ENCODE measurements at places on chromosomes 16 and 17.

GRCh38 chr17:60139438-60140285, 10.1 kb upstream of the CA4 start:
- DNase-seq, result peak; percentile 26

- no peak for DNase-seq
Observed at GRCh38 chr17:76997981-76998531, 129.9 kb downstream of the MGAT5B start.

DNA sequence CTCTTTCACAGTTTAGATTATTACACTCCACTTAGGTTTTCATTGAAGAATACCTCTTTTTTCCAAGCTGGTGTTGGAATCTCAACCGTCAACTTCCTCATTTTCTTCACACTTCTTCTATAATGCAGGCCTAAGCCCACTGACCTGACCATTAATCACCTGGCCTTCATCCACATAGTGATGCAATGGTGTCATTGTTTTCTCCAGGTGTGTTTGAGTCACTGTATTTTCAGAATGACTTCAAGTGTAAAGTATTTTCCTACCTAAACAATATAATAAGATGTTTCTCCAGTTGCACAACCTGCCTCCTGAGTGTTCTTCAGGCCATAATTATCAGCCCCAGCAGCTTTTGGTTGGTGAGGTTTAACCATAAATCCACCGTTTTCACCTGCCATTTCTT, 1675.1 kb downstream of the TP53TG3F start:
- no peak for DNase-seq

- DNase-seq, result no peak
Observed at GRCh38 chr16:87108941-87109340, 208.3 kb downstream of the C16orf95 start.

DNA sequence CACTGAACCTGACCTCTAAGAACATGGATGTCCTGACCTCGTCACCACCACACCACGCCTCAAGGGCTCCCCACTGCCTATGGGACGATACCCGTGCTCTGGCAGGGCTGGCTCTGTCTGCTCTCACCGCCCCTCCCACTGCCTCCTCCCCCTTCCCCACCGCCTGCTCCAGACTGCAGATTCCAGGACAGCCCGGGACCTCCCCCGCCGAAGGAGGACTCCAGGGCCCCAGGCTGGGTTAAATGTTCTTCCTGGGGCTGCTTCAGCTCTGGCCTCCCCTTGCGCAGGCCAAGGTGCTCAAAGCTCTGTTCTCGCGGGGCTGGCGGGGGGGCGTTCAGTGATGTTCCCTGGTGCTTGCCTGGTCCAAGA, 3.1 kb downstream of the NPW start:
- DNase-seq, result no peak

DNA sequence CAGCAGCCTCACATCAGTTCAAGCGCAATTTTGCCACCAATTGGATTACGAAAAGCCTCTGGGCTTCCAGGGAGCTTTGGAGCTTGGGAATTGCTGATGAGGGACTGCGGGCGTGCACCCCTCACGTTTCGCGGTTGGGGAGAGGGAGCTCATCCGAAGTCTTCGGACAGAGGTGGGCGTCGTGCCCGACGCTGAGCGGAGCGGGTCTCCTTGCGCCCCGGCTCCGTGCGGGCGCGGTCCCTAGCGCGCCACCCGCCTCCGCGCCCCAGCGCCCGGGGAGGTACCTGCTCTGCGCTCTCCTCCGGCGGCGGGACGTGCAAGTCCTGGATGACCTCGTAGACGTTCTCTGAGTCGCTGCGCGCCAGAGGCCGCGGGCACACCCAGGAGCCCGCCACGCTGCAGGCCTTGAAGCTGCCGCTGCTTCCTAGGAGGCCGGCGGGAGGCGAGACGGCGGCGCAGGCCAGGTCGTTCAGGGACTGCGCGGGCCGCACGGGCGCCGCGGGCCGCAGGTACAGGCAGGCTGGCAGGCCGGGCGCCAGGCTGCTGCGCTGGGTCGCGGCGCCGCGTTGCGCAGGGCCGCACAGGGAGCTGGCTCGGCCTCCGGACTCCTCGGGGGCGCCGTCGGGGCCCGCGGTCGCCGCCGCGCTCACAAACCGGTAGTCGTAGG, 3.2 kb downstream of the ARHGAP27 start:
- DNase-seq, result no peak

DNA sequence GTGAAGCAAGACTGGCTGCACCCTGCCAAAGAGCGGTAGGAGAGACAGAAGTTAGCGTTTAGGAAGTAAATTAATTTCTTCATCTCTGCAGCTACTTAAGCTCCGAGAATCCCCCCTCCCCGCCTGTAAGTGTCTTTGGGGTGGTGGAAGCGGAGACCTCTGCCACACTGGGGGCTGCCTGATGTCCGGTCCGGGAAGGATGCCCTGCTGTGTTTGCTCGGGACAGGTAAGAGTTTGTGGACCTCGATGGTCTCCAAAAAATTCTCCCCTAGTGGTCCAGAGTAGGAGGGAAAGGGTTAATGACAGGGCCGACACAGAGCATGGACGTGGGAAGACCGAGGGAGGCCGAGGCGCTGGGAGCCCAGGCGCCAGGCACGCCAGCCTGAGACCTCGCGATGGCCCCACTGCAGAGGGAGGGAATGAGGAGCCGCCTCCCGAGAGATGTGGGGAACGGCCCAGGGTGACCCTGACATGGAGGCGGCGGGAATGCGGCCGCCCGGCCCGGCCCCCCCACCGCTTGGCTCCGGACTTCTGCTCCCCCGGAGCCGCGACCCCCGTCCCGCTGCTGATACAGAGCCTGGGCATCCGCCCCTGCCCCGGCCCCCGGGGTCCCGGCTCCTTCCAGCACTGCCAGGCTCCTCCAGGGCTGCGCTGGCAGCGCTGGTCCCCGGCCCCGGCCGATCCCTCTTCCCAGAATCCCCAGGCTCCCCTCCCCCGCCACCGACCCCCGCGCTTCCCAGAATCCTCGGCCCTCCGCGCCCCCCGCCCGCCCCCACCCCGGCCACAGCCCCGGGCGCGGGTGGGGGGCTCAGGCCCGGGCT, 680 bp downstream of the ZNF629 start:
- no peak for DNase-seq

DNA sequence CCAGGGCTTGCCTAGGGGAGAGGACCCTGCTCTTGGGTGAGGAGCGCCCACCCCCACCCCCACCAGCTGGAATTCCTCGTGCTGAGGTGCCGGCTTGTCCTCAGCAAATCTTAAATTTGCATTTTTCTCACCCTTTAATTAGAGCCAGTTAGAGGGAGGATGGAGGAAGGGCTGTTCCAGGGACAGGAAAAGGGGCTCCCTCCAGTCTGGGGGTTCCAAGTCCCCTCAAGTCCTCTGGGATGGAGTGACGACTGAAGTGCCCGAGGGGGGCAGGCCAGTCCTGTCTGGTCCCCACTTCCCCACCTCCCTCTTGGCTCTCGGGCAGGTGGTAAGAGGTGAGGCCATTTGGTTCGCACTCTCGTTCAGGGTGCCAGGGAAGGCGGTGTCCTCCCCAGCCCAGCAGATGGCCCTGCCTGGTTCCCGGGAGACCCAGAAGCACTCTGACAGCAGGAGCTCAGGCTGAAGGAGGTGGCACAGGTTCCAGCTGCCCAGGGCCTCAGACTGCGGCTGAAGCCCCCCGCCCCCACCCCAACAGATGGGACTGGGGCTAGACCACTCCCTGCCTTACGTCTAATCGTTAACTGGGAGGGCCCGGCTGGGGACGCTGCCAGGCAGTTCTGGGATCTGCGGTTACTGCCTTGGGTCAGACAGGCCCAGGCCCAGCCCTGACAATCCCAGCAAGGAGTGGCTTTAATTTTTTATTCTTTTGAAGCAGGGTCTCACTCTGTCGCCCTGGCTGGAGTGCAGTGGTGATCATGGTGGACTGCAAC, 2.2 kb downstream of the RAB26 start:
- peak; percentile 23 for DNase-seq

GRCh38 chr16:89949756-89950155, 1.2 kb downstream of the DEF8 start:
- DNase-seq, result no peak

DNA sequence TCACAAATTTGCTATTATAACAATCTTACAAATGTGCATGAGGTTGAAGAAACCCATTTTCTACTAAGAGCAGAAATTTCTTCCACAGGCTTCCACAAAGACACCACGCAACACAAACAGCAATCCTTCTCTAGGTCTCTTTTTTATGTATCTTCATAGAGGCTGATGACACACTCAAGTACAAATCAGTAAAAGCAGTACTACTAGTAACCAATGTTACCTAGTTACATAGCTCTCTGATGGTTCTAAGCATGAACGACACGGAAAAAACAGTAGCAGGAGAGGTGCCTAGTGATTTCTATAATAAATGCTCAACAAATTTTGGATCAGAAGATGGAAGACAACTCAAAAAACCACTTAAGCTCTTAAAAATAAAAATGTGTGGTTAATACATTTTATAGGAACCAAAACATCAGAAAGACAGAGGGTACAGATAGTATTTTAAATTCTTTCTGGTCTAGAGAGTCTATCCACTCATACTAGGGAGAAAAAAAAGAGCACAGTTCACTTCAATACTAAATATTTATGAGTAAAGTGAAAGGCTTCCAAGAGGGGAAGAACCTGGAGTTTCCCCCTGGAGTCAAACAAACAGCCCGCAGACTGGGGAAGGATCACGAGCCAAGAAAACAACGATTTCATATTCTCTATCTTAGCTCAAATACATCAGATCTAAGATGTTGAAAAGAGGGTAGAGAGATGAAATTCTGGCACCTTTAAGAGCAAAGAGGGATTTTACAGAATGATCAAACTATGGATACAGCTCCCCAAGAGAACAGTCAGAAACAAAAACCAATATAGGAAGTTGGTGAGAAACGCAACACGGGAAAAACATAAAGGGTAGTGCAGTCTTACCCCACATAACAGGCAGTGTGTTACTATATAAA, 40.2 kb downstream of the SMG6 start:
- DNase-seq, result no peak

DNA sequence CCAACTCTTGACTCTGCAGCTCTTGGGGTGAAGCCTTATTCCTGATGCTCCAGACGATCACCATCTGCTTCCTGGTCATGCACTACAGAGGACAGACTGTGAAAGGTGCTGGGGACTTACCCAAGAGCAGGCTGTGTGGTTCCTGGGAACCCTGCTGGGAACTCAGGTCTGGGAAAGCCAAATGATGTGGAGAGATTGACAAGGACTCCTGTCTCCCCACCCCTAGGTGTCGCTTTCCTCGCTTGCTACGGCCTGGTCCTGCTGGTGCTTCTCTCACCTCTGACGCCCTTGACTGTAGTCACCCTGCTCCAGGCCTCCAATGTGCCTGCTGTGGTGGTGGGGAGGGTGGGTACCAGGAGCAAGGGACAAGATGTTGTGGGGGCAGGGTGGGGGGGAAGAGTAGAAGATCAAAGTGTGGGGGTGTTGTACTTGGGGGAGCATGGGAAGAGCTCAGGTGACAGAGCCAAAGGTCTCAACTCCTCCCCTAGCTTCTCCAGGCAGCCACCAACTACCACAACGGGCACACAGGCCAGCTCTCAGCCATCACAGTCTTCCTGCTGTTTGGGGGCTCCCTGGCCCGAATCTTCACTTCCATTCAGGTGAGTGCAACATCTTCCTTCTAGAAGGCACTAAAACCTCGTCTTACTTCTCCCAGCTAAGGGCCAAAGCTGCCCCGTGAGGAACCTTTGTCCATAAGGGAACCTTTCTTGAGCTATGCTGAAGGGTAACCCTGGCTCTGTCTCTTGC, 3.0 kb downstream of the SOX15 start:
- no peak for DNase-seq
